ENCODE measurements at places on chromosomes 2 and 18. TPM values are rescaled to one million over a fixed set of nuclear protein-coding genes. Genes with fewer than 3 reads are reported as not detected.

GRCh38 chr2:119579424-119580295 is 35.4 kb downstream of the CFAP221 start:
- no peak overlapping the region for H3K27ac ChIP-seq
- no peaks in the 10 kb centered on the region for H3K4me1 ChIP-seq
- no peaks in the 10 kb centered on the region for H3K27me3 ChIP-seq
- no peak for DNase-seq

The ZNF638 gene
- total RNA-seq, result 326 TPM

DNA sequence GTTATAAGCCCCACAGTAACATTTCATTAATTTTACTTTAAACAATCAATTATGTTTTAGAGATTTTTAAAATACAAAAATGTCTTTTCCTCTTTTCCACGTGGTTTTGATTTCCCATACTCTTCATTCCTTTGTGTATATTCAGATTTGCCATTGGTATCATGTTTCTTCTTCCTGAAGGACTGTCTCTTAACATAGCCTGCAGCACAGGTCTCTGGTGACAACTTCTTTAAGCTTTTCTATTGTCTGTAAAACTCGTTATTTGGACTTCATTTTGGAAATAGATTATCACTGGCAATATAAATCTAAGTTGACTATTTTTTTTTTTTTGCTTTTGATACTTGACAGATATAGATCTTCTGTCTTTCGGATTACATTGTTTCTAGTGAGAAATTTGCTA is 115.2 kb upstream of the KLHL29 start:
- H3K4me3 ChIP-seq, result no peak overlapping the region
- no peak for DNase-seq
- no peaks in the 10 kb centered on the region for H3K4me1 ChIP-seq
- no peak overlapping the region for H3K27ac ChIP-seq
- no peaks in the 10 kb centered on the region for H3K36me3 ChIP-seq

The MAL gene
- 0.29 TPM for total RNA-seq

The NPPC gene
- not detected for total RNA-seq

- no peak overlapping the region for H3K4me3 ChIP-seq
- H3K27ac ChIP-seq, result no peak overlapping the region
- no peaks in the 10 kb centered on the region for H3K27me3 ChIP-seq
- H3K4me1 ChIP-seq, result no peaks in the 10 kb centered on the region
These were observed 398.9 kb downstream of the NCKAP5 start for GRCh38 chr2:133169274-133169912.

- no peak overlapping the region for H3K27ac ChIP-seq
- no peak for DNase-seq
- H3K4me3 ChIP-seq, result no peak overlapping the region
- no peaks in the 10 kb centered on the region for H3K27me3 ChIP-seq
These were observed 191.2 kb upstream of the TPO start for GRCh38 chr2:1222056-1222455.

GRCh38 chr2:222436040-222436413 is 11.7 kb downstream of the SGPP2 start:
- no peak overlapping the region for H3K4me3 ChIP-seq
- H3K36me3 ChIP-seq, result no peaks in the 10 kb centered on the region
- no peaks in the 10 kb centered on the region for H3K27me3 ChIP-seq
- H3K27ac ChIP-seq, result no peak overlapping the region

DNA sequence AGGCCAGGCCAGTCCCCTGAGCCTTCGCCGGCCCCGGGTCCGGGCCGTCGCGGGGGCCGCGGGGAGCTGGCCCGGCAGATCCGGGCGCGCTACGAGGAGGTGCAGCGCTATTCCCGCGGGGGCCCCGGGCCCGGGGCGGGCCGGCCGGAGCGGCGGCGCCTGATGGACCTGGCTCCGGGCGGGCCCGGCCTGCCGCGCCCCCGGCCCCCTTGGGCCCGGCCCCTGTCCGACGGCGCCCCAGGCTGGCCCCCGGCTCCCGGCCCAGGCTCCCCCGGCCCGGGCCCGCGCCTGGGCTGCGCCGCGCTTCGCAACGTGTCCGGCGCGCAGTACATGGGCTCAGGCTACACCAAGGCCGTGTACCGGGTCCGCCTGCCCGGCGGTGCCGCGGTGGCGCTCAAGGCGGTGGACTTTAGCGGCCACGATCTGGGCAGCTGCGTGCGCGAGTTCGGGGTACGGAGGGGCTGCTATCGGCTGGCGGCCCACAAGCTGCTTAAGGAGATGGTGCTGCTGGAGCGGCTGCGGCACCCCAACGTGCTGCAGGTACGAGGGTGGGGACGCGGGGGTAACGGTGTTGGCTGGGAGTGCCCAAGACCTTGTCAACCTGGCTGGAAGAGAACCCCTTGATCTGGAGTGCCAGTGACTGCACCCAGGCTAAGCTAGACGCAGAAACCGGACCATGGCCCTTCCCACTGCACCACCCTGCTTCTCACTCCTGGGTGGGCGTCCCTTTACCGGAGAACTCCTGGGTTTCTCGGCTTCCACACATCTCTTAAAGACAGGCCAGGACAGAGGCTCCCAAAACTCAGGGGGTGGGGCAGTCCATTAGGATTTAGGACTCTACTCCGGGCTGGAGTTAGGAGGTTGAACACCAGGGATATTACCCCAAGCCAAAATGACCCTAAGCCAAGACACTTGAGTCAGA is 739 bp downstream of the PKDCC start:
- DNase-seq, result peak; percentile 66
- H3K36me3 ChIP-seq, result no peaks in the 10 kb centered on the region
- no peaks in the 10 kb centered on the region for H3K27me3 ChIP-seq
- H3K27ac ChIP-seq, result peak overlapping the region; percentile 94
- H3K4me1 ChIP-seq, result no peaks in the 10 kb centered on the region
- H3K4me3 ChIP-seq, result peak overlapping the region; percentile 90

The NR4A2 gene
- total RNA-seq, result 15.9 TPM

GRCh38 chr18:12838178-12838634 is 45.8 kb downstream of the PTPN2 start:
- no peak overlapping the region for H3K4me3 ChIP-seq
- H3K27me3 ChIP-seq, result no peaks in the 10 kb centered on the region
- no peaks in the 10 kb centered on the region for H3K36me3 ChIP-seq
- peak overlapping the region; percentile 58 for H3K27ac ChIP-seq

DNA sequence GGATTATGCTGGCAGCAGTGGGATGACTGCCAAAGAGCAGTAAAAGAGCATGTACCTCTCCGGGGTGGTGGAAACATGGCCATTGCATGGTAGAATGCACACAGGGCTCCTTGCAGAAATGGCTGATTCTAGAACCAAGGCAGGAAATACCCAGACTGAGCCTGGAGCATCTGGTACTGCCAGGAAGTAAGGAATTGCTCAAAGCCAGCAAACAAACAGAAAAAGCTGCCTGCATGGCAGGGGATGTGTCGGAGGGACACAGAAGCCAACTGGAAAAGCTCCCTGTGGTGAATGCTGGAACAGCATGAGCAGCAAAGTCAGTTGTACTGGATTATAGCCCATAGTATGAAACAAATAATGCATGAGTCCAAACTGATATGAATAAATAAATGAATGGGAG is 78.0 kb upstream of the NFATC1 start:
- no peaks in the 10 kb centered on the region for H3K27me3 ChIP-seq
- no peak for DNase-seq
- no peak overlapping the region for H3K27ac ChIP-seq
- H3K4me3 ChIP-seq, result no peak overlapping the region

Measured in uterus (tissue), 4 donors.